ENCODE measurements at places on chromosomes 13 and 19.
A peak's percentile ranks its signal among the peaks of the same experiment; 100 is the strongest.

DNA sequence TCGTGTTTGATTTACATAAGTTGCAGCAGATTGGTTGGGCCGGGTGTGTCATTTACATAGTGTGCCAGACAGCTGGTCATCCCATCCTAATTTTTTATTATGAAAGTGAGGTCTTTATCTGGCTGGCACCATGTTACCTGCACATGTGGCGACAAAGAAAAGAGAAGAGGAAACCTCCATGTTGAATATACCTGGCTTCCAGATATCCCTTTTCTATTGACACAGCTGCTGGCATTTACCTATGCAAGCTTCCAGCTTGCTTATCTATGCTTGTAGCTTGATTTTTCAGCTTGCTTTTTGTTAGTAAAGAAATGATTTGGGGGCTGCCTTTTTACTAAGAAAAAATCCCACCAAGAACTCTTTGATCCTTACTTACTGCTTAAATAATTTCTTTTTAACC is 681.3 kb upstream of the SLITRK1 start:
- no peak for DNase-seq

- peak; percentile 51 for DNase-seq
These were observed 6.6 kb upstream of the NPAS1 start for GRCh38 chr19:47013041-47013517.

- no peak for DNase-seq
These were observed 75.1 kb upstream of the FAM216B start for GRCh38 chr13:42706286-42706685.

GRCh38 chr13:78934336-78934735 is 275.4 kb upstream of the OBI1 start:
- DNase-seq: no peak

GRCh38 chr13:43235028-43235427 is 211.6 kb downstream of the DNAJC15 start:
- no peak for DNase-seq

GRCh38 chr13:50631041-50631440 is 212.5 kb downstream of the DLEU7 start:
- DNase-seq: no peak

- DNase-seq: peak; percentile 2
These were observed 498.1 kb downstream of the KLF5 start for GRCh38 chr13:73556902-73557301.

- DNase-seq: no peak
These were observed 14.7 kb downstream of the RRAS start for GRCh38 chr19:49624967-49625910.

All from stimulated activated CD4-positive, alpha-beta T cell treated with anti-CD3 and anti-CD28 coated beads, Interleukin-1b, Interleukin-23, amount 100 ng/mL, for 48 hours (primary cell).